Epithelial cell of umbilical artery (primary cell): ENCODE measurements at places on chromosomes 2 and 18. TPM values are rescaled to one million over a fixed set of nuclear protein-coding genes. Genes with fewer than 3 reads are reported as not detected.

NXPH2 gene
- total RNA-seq = 0.32 TPM in 1 of 2 replicates, not detected in the other

IL36RN gene
- not detected in 2 replicates for total RNA-seq

CHAC2 gene
- 12.3 and 22.9 TPM in 2 replicates for total RNA-seq

MROH2A gene
- total RNA-seq = not detected in 2 replicates

B4GALT6 gene
- 7.8 and 8.4 TPM in 2 replicates for total RNA-seq

REG3A gene
- not detected in 2 replicates for total RNA-seq
